ENCODE measurements at places on chromosomes 3 and 15. TPM values are rescaled to one million over a fixed set of nuclear protein-coding genes. Genes with fewer than 3 reads are reported as not detected.

DNA sequence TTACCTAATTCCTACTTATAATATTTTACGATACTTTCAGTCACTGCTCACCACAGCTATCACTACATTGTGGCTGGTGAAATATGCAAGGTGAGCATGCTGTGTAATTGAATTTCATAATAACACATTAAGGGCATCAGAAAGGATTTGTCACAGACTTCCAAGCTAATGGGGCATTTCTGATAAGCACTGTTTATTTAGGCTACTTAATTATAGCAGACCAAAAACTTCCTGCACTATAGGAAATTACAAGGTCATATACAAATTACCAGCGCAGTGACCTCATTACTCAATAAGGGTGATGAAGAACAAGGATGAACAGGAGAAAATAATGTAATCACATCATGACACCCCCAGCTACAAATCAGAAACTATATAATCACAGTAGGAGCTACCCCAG, 88.6 kb upstream of the FAM3D start:
- no peaks in the 10 kb centered on the region for H3K4me1 ChIP-seq
- no peak overlapping the region for H3K4me3 ChIP-seq
- no peaks in the 10 kb centered on the region for H3K36me3 ChIP-seq
- no peaks in the 10 kb centered on the region for H3K27me3 ChIP-seq

GRCh38 chr3:110577854-110578253, 493.8 kb upstream of the NECTIN3 start:
- no peak overlapping the region for H3K27ac ChIP-seq
- no peak overlapping the region for H3K4me3 ChIP-seq
- DNase-seq: no peak
- no peaks in the 10 kb centered on the region for H3K4me1 ChIP-seq
- no peaks in the 10 kb centered on the region for H3K27me3 ChIP-seq

FEZF2 gene
- total RNA-seq: not detected

STXBP5L gene
- total RNA-seq: not detected

- no peaks in the 10 kb centered on the region for H3K36me3 ChIP-seq
- peak overlapping the region; percentile 94 for H3K4me3 ChIP-seq
- DNase-seq: peak; percentile 58
- no peaks in the 10 kb centered on the region for H3K27me3 ChIP-seq
- peak overlapping the region; percentile 96 for H3K27ac ChIP-seq
These were observed 462 bp downstream of the EDEM1 start for GRCh38 chr3:5187920-5188418.

DNA sequence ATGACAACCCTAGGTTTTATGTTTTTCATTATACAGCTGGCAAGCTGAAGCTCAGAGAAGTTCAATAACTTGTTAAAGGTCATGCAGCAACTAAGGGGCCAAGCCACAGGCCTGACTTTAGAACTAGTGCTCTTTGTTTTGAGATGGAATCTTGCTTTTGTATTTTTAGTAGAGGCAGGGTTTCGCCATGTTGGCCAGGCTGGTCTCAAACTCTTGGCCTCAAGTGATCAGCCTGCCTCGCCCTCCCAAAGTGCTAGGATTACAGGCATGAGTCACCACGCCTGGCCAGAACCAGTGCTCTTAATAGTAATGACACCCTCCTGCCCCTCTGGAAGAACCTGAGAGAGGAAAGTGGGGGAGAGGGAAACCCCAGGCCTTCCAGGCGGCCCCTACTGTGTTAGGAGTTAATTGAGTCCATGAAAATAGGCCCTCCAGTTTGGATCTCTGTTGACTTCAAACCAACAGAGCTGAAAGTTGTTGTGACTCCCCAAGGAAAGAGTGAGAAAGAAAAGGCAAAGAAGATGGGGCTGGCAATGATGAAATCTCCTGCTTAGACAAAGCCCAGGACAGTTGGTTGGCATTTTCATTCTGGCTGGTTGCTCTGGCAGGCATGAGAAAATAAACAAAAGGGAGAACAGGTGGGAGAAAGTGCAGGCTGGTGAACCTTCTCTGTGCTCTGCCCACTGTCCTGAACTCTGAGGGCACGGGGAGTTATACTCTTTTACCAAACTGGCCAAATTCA, 3.6 kb upstream of the PRRT3 start:
- no peak overlapping the region for H3K27ac ChIP-seq
- peak; percentile 65 for DNase-seq
- H3K4me3 ChIP-seq: no peak overlapping the region
- H3K36me3 ChIP-seq: no peaks in the 10 kb centered on the region

DNA sequence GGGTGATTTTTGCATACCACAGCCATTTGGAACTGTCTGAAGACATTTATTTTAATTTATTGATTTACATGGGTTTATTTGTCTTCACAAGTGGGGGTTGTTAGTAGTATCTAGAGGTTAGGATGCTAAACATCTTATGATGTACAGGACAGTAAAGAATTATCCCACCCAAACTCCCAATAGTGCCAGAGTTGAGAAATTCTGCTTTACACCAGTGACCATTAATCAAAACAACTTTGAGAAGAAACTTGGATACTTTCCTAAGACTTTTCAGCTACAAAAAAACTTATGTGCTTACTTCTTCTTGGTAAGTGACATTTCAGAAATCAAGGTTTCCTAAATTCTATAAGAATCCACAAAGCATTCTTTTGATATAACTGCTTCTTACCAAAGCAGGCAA, 156.7 kb downstream of the SUCLG2 start:
- no peak overlapping the region for H3K4me3 ChIP-seq
- no peaks in the 10 kb centered on the region for H3K27me3 ChIP-seq
- DNase-seq: no peak
- H3K36me3 ChIP-seq: peaks cover 16% of the 10 kb centered on the region
- peaks cover 16% of the 10 kb centered on the region for H3K4me1 ChIP-seq

- H3K27me3 ChIP-seq: no peaks in the 10 kb centered on the region
- H3K4me1 ChIP-seq: no peaks in the 10 kb centered on the region
- no peaks in the 10 kb centered on the region for H3K36me3 ChIP-seq
- H3K27ac ChIP-seq: no peak overlapping the region
- DNase-seq: no peak
These were observed 18.0 kb downstream of the TMEM44 start for GRCh38 chr3:194615226-194615625.

DNA sequence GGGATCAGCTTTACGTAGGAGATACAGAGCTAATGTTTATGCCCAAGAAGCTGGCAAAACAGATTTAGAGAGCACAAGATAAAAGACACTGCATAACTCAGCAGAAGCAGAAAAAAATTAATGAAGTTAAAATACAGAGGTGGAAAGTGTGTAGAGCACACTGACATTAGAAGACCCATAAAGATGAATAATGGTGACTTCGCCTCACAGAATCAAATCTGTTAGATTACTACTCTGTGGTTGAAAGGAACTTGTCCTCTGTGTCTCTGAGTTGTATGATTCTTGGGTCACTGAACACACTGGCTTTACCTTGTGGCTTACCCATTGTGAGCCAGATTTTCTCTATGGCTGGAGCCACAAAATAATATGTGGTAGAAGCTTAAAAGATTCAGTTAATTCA, 224.4 kb downstream of the PLCH1 start:
- H3K36me3 ChIP-seq: no peaks in the 10 kb centered on the region
- DNase-seq: no peak
- no peaks in the 10 kb centered on the region for H3K27me3 ChIP-seq
- H3K4me3 ChIP-seq: no peak overlapping the region
- H3K4me1 ChIP-seq: no peaks in the 10 kb centered on the region

DNA sequence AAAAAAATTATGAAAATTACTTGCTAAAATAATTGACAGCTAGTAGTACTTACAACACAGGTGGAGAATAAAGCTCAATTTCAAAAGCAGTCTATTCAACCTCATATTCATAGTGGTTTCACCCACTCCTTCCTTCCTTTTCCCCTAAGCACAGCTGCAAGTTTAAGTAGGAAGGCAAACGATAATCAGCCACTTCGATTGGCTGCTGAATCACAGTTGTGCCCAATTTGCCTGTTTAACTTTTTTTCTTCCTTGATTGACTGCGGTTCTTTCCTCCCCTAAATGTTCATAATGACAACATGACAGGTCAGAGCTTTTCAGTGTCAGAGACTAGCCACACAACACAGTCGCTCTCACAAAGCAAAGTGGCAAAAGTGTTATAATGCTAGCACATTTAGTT, 468.0 kb upstream of the GBE1 start:
- no peaks in the 10 kb centered on the region for H3K27me3 ChIP-seq
- DNase-seq: no peak

CCR3 gene
- not detected for total RNA-seq

DNA sequence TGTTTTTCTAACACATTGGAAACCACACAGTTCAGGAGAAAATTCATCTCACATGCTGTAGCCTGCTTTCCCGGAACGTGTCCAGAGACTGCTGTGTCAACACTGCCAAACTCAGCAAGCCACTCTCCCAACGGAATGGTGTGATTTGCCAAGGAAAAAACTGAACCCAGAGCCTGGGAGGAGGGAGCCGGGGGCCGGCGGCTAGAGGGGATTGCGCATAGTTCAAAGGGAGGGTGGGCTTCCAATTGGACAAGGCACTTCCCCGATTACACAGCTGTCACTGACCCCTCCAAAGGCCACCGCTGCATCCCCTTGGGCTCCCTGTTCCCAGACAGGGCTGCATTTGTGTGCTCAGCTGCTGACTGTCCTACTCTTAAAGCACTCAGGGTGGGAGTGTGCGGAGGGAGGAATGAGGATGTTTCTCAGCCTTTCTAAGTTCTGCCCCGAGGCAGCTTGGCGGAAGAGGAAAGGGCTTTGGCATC, 256.2 kb downstream of the ZNF621 start:
- H3K27me3 ChIP-seq: no peaks in the 10 kb centered on the region
- H3K36me3 ChIP-seq: no peaks in the 10 kb centered on the region
- H3K27ac ChIP-seq: peak overlapping the region; percentile 4
- no peaks in the 10 kb centered on the region for H3K4me1 ChIP-seq
- no peak overlapping the region for H3K4me3 ChIP-seq

DNA sequence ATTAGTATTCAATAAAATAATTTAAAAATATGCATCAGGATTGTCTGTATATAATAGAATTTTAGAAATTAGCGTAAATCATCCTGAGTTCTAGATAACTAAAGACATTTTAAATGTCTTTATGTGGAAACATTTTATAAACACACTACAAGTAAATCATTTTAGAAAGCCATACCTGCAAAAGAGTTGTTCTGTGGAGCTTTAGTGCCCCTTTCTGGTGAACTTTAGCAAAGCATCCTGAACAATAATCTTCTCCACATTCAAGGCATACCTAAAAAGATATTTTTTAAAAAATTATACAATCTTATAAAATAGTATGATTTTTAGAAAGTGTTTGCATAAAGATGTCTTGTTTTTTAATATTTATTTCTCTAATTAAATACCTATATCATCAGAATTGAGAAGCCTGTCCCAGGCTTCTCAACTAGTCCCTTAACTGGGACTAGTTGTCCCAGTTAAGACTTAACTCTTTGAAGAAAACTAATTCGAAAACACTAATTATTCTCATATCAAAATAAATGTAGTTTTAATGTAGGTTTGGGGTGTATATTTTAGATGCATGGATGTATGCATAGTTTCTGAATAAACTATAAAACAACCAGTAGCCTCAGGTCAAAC, 29.7 kb downstream of the ZBBX start:
- no peaks in the 10 kb centered on the region for H3K4me1 ChIP-seq
- no peaks in the 10 kb centered on the region for H3K36me3 ChIP-seq
- H3K27ac ChIP-seq: no peak overlapping the region
- H3K4me3 ChIP-seq: no peak overlapping the region
- H3K27me3 ChIP-seq: no peaks in the 10 kb centered on the region

GRCh38 chr3:34283751-34284150, 485.3 kb downstream of the PDCD6IP start:
- H3K36me3 ChIP-seq: no peaks in the 10 kb centered on the region
- no peak for DNase-seq
- no peaks in the 10 kb centered on the region for H3K4me1 ChIP-seq
- no peak overlapping the region for H3K4me3 ChIP-seq

- no peak for DNase-seq
- H3K27me3 ChIP-seq: no peaks in the 10 kb centered on the region
- H3K4me1 ChIP-seq: no peaks in the 10 kb centered on the region
These were observed 16.1 kb downstream of the TM6SF1 start for GRCh38 chr15:83123529-83123928.

DNA sequence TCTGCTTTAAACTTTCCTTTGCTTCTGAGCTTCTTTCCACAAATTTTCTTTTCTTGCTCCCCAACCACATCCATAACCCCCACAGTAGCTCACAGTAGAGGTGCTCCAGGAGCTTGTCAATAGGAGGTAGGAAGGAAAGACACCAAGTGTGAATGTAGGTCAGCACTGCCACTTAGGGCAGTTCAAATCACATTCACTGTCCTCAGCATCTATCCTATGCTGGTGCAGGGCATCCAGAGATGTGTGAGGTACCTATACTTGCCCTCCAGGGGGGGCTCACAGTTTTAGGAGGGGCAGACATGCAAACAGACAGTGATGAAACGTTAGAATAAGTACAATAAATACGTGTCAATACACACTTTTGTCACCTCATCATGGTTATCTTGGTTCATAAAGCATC, 1.5 kb upstream of the SPSB4 start:
- no peak for DNase-seq
- no peak overlapping the region for H3K27ac ChIP-seq
- H3K4me1 ChIP-seq: no peaks in the 10 kb centered on the region
- no peak overlapping the region for H3K4me3 ChIP-seq

DNA sequence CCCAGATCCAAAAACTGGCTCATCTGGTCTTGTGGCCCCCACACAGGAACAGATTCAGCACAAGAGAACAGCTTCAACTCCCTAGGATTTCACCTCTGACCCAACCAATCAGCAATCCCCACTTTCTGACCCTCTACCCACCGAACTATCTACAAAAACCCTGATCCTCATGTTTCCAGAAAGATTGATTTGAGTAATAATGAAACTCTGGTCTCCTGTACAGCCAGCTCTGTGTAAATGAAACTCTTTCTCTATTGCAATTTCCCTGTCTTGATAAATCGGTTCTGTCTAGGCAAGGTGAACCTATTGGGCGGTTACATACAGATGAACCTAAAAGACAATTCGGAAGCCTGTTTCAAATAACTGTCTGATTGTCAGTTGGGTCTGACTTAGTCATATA, 847.6 kb upstream of the ALCAM start:
- no peak overlapping the region for H3K27ac ChIP-seq
- no peaks in the 10 kb centered on the region for H3K36me3 ChIP-seq
- H3K4me3 ChIP-seq: no peak overlapping the region
- H3K27me3 ChIP-seq: no peaks in the 10 kb centered on the region
- H3K4me1 ChIP-seq: no peaks in the 10 kb centered on the region
